ENCODE measurements at places on chromosomes 11 and 22. TPM values are rescaled to one million over a fixed set of nuclear protein-coding genes. Genes with fewer than 3 reads are reported as not detected.

The ANO5 gene
- total RNA-seq = 7.3 TPM

GRCh38 chr11:535519-536454, at the start of gene HRAS:
TSS of gene HRAS (minus strand) at chr11:535576.
- H3K27me3 ChIP-seq = no peaks in the 10 kb centered on the region
- H3K36me3 ChIP-seq = no peaks in the 10 kb centered on the region
- H3K27ac ChIP-seq = peak within 1 kb of the TSS; percentile 87
- peak; percentile 99 for DNase-seq
- H3K4me1 ChIP-seq = peaks cover 25% of the 10 kb centered on the region

GRCh38 chr11:17013548-17014320, 480 bp downstream of the PLEKHA7 start:
- H3K27ac ChIP-seq = peak overlapping the region; percentile 93
- peaks cover 2% of the 10 kb centered on the region for H3K27me3 ChIP-seq
- peak overlapping the region; percentile 83 for H3K4me3 ChIP-seq
- DNase-seq = peak; percentile 67

GRCh38 chr11:103167166-103167565, 57.9 kb downstream of the DYNC2H1 start:
- no peaks in the 10 kb centered on the region for H3K36me3 ChIP-seq
- DNase-seq = peak; percentile 15
- no peaks in the 10 kb centered on the region for H3K27me3 ChIP-seq
- H3K27ac ChIP-seq = no peak overlapping the region
- no peaks in the 10 kb centered on the region for H3K4me1 ChIP-seq
- no peak overlapping the region for H3K4me3 ChIP-seq

The WEE1 gene
- 91.0 TPM for total RNA-seq

The HEPN1 gene
- not detected for total RNA-seq

DNA sequence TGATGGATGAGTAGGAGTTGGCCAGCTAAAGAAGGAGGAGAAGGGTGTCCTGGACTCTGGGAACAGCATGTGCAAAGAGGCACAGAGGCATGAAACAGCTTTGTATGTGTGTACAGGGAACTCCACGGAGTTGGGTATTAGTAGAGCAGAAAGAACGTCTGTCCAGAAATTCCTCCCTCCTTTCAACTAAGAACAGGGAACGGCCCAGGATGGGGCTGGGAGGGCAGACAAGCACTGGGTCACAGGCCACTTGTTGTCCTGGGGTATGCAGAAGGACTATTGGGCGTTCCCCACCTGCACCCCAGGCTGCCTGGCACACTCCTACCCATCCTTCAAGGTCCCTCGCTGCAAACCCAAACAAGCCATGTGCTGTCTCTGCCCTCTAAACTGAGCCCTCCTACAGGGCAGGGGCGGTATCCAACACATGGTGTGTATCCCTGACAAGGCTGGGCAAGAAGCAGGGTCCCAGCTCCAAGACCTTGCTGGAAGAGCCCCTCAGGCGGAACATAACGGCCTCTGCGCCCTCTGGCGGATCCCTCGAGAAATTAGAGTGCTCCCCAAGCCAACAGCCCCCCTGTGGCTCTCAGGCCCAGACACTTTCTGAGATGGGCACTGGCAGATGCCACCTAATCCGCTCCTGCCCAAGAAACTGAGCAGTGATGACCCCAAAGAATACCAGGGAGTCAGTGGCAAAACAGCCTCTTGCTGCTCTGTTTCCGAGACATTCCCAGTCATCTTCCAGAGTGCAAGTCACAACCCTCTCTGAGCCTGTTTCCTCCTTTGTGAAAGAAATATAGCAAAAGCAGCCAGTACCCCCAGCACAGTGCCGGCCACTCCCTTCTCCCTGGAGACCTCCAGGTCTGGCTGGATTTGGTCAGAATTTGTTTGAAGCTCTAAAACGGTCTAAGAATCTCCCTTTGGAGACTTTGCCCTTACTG, 1.6 kb upstream of the ELFN2 start:
- DNase-seq = peak; percentile 83
- H3K27me3 ChIP-seq = peaks cover 38% of the 10 kb centered on the region
- H3K4me3 ChIP-seq = no peak overlapping the region
- H3K36me3 ChIP-seq = no peaks in the 10 kb centered on the region
- H3K4me1 ChIP-seq = peaks cover 16% of the 10 kb centered on the region

GRCh38 chr11:130128626-130129025, 31.0 kb upstream of the ST14 start:
- H3K4me1 ChIP-seq = peaks cover 3% of the 10 kb centered on the region
- H3K27me3 ChIP-seq = no peaks in the 10 kb centered on the region
- H3K4me3 ChIP-seq = no peak overlapping the region
- DNase-seq = no peak
- H3K27ac ChIP-seq = peak overlapping the region; percentile 52

The OR52E2 gene
- not detected for total RNA-seq

The HDHD5 gene
- 32.9 TPM for total RNA-seq

GRCh38 chr11:94815705-94816344, 47.7 kb downstream of the AMOTL1 start:
- no peak overlapping the region for H3K27ac ChIP-seq
- no peak overlapping the region for H3K4me3 ChIP-seq
- no peaks in the 10 kb centered on the region for H3K27me3 ChIP-seq
- peaks cover 9% of the 10 kb centered on the region for H3K4me1 ChIP-seq
- DNase-seq = no peak
- no peaks in the 10 kb centered on the region for H3K36me3 ChIP-seq

The SCARF2 gene
- total RNA-seq = 19.3 TPM

The BIRC2 gene
- 85.7 TPM for total RNA-seq

The CPT1B gene
- 24.8 TPM for total RNA-seq

The DLG2 gene
- 6.8 TPM for total RNA-seq

DNA sequence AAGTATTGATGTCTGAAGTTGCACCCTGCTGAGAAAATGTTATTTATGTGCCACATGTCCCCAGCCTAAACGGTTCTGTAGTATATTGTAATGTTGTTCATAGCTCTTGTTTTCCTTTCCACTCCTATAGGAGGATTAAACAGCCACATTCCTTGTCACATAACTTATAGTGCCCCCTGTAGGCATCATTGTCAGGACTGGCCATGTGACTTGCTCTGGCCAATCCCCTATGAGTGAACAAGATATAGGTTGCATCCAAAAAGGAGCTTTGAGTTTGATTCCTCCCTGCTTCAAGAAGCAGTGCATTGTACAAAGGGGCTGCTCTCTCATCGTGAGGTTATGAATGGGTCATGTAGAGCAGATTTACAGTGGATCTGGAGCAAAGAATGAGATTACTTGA, 717.6 kb upstream of the ANO5 start:
- no peak overlapping the region for H3K4me3 ChIP-seq
- DNase-seq = no peak
- H3K27me3 ChIP-seq = peaks cover 2% of the 10 kb centered on the region
- no peaks in the 10 kb centered on the region for H3K36me3 ChIP-seq
- H3K27ac ChIP-seq = no peak overlapping the region
